ENCODE measurements at places on chromosomes 5 and 9.

GRCh38 chr5:71700803-71701202, 18.3 kb upstream of the CARTPT start:
- DNase-seq: no peak

DNA sequence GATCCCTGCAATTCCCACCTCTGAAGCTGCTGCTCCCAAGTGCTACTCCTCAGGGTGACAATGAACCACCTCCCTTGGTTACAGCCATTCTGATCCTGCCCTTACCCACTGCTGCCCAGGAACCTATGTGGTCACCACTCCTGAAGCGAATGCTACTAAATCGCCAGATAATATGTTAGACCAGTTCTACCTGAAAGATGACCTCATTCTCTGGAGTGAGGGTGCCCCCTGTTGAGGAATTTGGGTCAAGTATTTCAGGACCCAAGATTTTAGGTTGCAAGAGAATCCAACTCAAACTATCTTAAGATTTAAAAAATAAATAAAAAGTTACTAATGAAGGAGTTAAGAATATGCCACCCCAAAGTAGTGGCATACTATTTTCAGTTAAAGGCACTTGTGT, 5.8 kb upstream of the SNAPC3 start:
- peak; percentile 58 for DNase-seq

DNA sequence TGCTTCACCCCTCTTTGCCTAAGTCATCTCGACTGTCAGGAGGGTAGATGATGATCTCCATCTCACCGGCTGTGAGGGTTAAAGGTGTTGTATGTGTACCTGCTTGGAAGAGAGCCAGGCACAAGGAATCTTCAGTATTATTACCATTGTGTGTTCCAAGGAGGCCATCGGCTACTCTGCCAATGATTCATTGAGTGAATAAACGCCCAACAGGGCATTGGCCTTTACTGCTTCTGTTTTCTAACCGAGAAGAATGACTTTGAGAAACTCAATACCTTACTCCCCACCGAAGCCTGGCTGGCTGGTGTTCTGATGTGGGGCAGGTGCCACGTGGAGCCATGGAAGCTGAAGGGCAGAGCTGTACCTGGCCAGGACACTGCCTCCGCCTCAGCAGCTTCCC, 228.8 kb downstream of the SNX18 start:
- no peak for DNase-seq

DNA sequence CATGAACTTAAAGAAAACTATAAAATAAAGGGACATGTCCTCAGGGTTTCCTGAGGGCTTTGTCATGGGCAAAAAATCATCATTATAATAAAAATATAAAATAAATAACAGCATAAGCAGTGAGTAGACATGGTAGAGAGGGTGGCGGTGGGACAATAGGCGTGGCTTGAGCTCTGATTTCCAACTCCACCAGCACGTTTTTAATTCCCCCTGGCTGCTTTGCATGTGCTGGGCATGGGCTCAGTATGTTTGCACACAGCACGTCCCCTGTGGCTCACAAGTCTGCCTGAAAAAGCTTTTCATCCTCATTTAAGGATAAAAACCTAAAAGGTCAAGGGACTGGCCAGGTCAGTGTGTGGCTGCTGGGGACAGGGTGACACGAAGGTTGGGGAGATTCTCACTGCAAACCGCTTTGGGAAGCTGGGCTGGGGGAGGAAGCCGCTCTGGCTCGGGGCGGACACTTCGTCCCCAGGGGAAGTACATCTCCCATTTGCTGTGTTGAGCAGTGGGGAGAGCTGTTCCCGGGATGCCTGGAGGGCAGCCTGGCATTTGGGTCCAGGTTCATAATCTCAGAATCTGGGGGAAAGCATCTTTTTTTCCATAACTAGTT, 32.6 kb downstream of the NKX2-5 start:
- DNase-seq: peak; percentile 30

- DNase-seq: no peak
Observed at GRCh38 chr9:82488313-82489200, 500.0 kb downstream of the SPATA31D1 start.

GRCh38 chr9:89801341-89801740, 196.5 kb downstream of the GADD45G start:
- no peak for DNase-seq

- no peak for DNase-seq
Observed at GRCh38 chr9:86253577-86253976, 5.9 kb downstream of the C9orf153 start.

DNA sequence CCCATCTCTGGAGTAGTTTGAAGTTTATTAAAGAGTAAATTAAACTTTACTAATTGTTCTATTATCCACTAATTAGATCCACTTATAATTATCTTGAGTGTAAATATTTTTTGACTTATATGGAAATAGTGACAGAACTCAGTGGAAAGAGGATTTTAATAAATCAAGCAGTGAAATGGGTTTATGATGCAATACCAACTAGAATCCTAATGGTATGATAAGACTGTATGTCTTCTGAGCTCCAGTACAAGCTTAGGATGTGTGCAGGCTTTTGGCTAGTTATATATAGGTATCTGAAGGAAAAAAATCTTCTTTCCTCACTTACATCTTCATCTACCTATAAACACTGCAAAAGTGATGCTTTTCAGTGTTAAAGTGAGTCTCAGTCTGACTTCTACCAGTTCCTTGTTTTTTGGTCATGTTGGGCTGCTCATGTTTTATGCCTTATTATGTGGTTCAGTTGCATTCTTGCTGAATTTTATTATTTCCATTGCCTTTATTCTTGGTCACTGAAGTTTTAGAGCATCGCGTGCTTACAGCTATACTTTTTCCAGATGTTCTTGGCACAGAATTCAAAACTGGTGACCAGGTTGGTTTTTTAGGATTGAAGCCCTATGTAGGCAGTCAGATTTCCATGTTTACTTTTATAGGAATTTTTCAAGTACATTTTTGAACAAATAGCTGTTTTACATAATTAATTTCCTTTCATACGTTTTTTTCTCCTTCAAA, 30.5 kb downstream of the XRCC4 start:
- DNase-seq: no peak

- peak; percentile 6 for DNase-seq
Observed at GRCh38 chr9:29160763-29161353, 1587.6 kb upstream of the C9orf72 start.

DNA sequence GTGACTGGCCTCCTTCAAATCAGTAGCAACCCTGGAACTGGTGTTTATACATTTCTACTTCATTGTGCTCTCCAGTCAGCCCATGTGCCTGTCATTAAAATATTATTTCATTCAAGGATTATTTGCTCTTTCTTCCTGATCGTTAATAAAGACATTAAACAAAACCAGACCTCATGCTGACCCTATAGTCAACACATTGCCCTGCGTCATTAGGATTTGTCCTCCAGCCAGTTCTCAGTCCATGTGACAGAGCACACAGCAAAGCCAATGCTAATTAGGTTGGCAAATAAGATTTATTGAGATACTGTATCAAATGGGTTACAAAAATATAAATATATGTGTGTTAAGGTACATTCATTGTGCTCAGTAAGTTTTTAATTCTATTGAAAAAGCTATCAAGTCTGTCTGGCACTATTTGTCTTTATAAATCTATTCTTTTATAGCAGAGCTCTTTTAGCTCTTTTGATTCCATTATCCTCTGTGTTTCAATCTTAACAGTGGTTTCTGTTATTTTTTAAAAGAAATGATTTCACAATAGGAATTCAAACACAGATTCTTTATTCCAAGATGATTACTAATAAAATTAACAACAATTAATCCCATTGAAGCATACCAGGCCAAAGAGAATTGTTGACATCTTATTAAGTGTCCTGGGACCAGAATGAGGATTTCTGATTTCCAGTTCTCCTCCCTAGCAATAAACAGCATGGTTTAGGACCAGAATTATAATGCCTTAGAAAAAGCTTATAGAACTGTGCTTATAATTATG, 209.4 kb upstream of the RGMB start:
- no peak for DNase-seq

- no peak for DNase-seq
Observed at GRCh38 chr9:84146893-84147710, 166.5 kb downstream of the RMI1 start.

GRCh38 chr5:83877911-83878706, 157.5 kb upstream of the HAPLN1 start:
- DNase-seq: no peak
